Right hindlimb (tissue), 1 donor: ENCODE measurements at places on chromosomes 5 and 9.

DNA sequence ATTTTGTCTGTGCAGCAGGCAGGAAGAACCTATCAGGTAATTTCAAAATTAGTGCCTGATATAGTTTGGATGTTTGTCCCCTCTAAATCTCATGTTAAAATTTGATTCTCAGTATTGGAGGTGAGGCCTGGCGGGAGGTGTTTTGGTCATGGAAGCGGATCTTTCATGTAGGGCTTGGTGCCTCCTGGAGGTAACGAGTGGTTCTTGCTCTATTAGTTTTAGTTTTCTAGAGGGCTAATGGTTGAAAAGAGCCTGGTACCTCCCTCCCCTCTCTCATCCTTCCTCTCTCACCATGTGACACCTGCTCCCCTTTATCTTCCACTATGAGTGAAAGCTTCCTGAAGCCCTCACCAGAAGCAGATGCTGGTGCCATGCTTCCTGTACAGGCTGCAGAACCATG is 106.3 kb downstream of the DRD1 start:
- DNase-seq, result no peak

DNA sequence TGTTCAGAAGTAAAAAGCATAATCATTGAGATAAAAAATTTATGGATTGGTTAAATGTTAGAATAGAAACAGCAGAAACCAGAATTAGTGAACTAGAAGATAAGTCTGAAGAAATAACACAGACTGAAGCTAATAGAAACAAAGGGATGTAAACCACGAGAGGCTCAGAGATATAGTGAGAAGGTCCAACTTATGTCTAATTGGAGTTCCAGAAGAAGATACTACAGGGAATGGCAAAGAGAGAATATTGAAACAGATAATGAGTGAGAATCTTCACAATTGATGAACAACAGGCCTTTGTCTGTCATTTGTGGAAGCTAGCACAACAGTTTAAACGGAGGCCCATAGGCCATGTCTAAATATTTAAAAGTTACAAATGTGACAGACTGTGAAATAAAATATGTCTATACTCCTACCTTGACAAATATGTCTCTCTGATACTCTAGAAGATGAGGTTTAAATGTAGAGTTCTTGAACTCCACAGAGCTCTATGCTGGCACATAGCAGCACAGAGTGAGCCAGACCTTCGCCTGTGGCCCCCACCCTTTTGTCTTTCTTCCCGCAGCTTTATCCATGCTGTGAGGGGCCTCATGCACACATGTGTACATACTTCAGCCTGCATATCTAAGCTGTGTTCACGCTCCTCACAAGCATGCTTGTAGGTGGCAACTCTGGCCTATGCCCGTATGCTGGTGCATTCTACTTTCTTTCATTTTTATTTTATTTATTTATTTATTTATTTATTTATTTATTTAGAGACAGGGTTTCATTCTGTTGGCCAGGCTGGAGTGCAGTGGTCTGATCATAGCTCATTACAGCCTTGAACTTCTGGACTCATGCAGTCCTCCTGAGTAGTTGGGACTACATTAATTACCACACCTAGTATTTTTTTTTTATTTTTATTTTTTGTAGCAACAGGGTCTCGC is 45.0 kb upstream of the ABL1 start:
- DNase-seq, result no peak

DNA sequence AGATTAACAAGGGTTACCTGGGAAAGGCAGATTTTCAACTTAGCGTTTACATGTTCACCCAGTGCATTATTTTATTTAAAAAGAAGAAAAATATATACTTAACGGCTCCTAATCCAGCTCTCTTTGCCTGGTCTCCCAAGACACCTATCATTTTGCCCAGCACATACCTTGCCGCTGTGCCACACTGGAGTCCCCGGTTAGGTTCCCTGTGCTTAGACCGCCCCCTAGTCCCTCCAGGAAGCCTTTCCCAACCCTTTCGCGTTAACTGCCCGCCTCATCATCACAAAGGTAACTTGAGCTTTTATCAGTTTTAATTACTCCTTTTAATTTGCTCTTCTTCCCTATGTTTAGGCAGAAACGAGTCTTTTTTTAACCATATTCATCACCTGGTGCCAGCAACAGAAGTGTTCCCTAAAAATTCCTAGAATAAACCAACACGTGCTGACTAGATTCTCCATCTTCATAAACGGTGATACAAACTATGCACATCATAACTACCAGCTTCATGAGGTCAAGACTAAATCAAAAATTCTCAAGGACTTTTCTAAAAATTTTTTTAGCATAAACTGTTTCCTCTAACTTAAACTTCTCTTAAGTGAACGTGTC is 19.7 kb downstream of the DNAJA1 start:
- DNase-seq, result peak; percentile 54

DNA sequence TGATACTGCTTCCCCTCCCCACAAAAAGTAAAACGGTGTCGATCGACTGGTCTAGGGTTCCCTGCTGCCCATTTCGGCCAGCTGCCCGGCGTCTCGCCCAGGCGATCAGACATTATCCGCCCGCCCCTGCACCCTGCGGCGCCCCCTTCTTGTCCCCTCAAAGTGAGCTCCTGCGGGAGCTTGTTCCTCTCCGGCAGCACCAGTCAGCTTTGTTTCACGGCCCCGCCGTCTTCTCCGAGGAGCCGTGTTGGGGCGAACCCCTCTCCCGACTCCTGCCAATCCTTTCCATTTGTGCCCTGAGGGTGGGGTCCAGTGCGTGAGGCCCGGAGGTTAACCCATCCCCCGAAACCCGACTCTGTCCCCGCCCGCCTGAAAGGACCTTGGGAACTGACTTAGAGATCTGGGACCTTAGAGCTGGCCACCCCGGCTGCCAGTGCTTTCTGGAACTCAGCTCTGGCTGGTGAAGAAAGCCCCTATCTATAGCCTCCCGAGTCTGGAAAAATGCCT is 518 bp downstream of the UBE2B start:
- peak; percentile 69 for DNase-seq

GRCh38 chr9:25678147-25678666 is at the start of gene TUSC1:
Gene TUSC1 (minus strand): TSS chr9:25678444. CDS start chr9:25678312, 132 bp downstream.
- peak; percentile 88 for DNase-seq

DNA sequence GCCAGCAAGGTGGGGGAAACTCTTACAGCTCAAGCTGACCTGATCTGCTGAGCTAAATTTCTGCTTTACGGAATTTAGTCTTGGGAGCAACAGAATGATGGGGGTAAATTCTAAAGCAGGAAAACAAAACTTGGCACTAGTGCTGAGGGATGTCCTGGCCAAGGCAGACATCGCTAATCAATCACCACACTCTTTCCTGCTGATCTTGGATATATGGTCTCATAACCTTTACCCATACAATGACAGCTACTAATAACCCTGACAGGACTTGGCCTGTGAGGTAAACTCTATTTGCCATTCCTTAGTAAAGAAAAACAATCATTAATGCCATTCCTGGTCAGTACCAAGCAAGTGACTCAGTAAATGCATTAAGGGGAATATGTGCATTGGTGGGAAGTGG is 51.5 kb downstream of the PPARGC1B start:
- no peak for DNase-seq

DNA sequence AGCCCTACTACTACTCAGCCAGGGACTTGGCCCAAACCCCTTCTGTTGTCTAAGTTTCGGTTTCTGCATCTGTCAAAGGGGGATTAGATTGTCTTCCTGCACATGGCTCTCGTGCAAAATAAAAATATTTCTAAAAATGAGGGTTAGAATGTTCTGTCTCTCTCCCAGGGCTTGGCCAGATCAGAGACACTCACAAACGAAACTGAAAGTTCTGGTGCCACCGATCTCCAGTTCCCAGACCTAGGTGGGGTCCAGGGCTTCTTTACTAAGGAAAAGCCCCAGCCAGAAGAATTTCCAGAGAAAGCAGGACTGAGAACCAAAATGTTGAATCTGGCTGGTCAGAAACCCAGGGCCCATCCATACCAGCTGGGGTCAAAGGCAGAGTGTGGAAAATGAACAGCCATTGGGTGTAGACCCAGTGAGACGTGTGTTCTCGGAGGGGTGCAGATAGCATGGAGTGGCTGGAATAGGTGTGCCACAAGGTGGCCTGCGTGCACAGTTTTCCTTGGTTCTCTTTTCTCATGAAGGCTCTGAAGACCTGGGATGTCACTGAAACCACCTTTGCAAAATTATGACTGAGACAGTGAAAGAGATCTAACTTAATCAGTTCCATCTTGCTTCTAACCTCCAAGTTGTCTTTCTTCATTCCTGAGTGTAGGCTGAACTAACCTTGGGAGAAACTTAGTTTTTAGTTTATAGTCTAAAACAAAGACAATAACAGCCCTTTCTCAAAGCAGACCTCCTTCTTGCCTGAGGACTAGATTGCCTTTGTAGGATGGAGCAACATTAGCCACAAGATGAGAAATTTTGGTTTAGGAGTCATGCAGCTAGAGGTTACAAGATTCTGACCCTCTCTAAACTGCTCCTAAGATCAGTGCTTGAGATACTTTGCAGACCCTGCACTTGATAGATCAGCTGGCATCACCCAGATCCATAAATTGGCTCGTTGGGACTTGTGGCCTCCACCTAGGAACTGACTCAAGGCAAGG is 2.3 kb upstream of the SLC23A1 start:
- no peak for DNase-seq

DNA sequence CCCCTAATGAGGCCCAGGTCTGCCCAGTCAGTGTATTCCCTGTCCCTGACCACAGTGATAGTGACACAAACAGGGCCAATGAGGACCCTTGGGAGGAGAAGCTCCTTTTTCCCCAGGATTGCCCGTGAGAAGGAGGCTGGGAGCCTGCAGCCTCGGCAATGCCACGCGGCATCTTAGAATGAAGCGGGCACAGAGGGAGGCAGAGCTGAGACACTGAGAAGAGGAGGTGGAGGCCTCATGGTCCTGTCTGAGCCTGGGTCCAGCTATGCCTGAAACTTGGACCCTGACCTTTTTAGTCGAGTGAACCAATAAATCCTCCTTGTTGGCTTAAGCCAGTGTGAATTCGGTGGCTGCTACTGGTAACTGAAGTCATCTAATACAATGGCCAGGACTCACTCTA is 28.4 kb downstream of the STC2 start:
- no peak for DNase-seq

- no peak for DNase-seq
Measured at GRCh38 chr5:113425909-113426308, 8.9 kb downstream of the TSSK1B start.

DNA sequence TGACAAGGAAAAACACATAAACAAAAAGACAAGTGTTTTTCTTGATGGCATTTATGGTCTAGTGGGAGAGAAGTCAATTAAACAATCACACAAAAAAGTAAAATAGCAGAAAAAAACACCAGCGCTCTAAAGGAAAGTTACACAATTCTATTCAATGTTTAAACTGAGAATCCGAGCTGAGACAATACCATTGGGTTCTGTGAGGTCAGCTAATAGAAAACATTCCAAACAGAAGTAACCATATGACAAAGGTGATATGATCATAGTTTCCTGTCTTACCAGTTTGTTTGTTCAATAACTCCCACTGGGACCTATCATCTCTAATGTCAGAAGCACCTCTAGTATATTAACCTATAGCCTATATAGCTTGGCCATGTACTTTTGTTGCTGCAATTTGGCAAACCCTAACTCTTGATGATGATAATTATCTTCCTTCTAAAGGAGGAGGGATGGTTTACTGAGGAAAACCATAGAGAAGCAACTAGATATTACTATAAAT is 1030.0 kb downstream of the CDH12 start:
- no peak for DNase-seq

GRCh38 chr5:170532935-170533334 is 29.1 kb downstream of the KCNIP1 start:
- peak; percentile 4 for DNase-seq

GRCh38 chr9:69671311-69671878 is 776 bp downstream of the APBA1 start:
- DNase-seq, result peak; percentile 36

GRCh38 chr9:16459421-16460148 is 410.9 kb downstream of the BNC2 start:
- peak; percentile 34 for DNase-seq

GRCh38 chr9:91036826-91037510 is 235.3 kb downstream of the SYK start:
- peak; percentile 78 for DNase-seq

- no peak for DNase-seq
Measured at GRCh38 chr5:164377746-164378145, 872.3 kb downstream of the MAT2B start.

GRCh38 chr9:134245179-134245578 is 80.8 kb upstream of the RNU6ATAC start:
- no peak for DNase-seq
